Effector memory CD8-positive, alpha-beta T cell (primary cell): ENCODE measurements at places on chromosomes 13 and 19.

DNA sequence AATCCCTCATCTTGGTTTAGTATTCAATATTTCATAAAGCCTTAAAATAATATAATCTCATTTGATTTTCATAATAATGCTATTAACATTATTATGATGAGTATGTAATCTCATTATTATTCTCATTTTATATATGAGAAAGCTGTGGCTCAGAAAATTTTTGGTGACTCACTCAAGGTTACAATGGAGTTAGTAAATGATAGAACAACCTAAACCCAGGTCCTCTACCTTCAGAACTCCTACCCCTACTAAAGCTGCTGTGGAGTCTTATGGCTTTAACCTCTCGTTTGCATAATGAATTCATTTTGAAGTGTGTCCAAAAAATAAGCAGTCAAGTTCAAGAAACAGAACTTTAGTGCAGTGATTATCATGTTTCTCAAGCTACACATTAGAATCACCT lies 226.3 kb downstream of the TBC1D4 start:
- DNase-seq: no peak

GRCh38 chr13:100051070-100051469 lies 37.8 kb upstream of the PCCA start:
- DNase-seq: no peak

DNA sequence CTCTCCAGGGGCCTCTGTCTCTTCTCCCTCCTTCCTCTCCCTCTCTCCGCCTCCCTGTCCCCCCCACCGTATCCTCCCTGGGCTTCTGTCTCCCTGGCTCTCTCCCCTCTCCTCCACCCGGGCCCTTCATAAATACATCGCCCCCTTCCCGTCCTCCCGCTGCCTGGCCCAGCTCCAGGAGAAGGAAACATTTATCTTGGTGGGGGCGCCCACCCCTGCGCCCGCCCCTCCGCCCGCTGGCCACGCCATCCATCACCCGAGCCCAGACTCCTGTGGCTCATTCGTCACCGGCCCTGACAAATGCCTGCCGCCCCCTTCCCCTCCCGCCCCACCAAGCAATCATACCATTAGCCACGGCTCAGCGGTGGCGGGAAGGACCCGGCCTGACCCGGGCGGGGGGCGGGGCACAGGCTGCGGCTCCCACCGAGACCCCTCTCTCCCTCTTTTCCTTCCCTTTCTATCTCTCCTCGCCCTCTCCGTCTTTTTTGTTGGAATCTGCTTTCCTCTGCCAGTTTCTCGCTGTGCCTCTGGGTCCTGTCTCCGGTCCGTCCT lies 2.6 kb upstream of the MEIS3 start:
- no peak for DNase-seq

DNA sequence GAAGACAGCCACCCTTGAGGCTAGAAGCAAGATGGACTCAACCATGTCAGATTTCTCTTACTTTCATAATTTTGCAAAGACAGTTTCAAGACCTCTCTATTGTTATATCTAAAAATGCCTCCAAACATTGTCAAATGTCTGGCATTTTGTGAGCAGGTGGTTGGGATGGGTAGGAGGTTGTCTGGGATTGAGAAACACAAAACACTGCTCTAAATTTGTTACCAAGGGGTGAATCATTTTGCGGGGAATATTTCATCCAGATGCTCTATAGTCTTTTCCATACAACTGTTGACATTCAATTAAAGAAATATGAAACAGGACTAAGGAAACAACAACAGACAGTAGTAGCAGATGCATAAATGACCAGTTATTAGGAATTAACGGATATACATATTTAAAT lies 208.2 kb downstream of the ITGBL1 start:
- DNase-seq: no peak

DNA sequence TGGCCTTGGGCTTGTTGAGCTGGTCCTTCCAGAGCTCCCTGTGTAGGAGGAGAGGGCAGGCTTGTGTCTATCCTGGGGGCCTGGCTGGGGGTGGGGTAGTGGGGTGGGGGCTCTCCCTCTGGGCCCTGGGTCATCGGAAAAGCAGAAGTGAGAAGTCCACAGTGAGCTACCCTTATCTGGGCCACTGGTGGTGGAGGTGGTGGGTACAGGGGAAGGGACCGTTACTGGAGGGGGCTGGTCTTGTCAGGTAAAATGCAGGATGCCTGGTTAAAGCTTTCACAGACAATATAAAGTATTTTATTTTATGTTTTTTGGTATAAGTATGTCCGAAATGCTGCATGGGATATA lies 342 bp upstream of the SIGLEC10 start:
- no peak for DNase-seq

GRCh38 chr19:42124386-42124901 lies 7.8 kb downstream of the POU2F2 start:
- DNase-seq: no peak

DNA sequence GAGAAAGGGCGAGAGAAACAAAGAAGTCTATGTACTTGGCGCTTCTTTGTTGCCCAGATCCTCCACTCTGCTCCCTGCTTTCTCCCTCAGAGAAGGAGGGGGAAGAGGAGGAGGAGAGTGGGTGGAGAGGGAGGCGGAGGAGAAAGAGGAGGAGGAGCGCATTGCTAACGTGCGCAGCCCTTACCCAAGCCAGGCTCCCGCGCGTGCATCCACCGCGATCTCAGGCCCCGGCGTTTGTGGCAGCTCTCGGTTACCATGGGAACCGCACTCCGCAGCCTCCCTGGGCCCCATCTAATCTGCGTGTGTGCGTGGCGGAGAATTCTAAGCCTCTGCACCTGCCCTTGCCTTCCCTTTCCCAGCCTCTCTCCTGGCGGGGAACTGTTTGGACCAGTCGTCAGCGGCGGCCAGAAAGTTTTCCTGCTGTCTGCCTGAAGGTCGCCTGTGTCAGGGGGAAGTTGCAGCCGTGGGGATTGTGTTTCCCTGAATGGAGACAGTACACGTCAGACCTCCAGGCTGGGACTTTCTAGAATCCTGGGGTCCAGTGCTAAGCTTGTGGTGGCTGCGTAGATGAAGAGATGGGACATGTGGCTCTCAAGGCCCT lies at the start of gene ERICH6B:
Gene ERICH6B (minus strand): TSS at position 239 of the 601 bp plus-strand sequence. CDS start 18,734 bp downstream, outside the sequence.
- DNase-seq: no peak

GRCh38 chr13:79155883-79156282 lies 250.2 kb downstream of the RBM26 start:
- no peak for DNase-seq

DNA sequence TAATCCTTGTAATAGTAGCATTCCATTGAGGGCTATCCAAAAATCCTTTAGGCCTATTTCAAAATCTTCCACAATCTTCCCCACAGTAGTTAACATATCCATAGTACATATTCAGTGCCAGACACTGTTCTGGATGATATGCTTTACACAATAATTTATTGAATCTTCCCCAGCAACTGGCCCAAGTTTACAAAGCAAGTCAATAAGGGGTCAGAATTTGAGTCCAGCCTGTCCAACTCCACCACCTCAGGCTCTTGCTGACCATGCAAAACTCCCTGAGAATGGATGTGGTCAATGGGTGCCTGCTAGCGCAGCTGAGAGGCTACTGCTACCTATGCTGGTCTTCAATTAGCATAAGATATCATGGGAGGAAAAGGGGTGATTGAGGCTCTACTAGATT lies 529.6 kb downstream of the FGF9 start:
- no peak for DNase-seq

DNA sequence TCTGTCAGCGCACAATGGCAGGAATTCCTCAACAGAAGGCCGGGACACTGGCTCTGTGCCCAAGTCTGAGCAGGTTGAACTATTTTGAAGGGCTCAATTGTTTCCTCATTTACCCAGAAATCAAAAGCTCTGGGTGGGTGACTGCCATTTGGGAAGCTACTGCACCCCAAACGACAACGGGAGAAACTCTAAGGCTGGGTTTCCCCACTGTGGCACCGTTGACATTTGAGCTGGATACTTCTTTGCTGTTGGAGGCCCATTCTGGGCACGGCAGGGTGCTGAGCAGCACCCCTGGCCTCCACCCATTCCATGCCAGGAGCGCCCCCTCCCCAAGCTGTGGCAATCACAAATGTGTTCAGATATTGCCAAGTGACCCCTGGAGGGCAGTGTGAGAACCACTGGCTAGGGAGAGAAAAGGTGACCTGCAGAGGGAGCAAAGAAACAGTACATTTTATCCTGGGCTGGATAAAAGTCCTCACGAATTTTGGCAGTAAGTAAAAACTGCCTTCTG lies 62.5 kb downstream of the RFX2 start:
- no peak for DNase-seq

- DNase-seq: no peak
Measured at GRCh38 chr13:102317593-102317992, 84.3 kb downstream of the FGF14 start.

GRCh38 chr19:18009412-18010066 lies 1.6 kb downstream of the ARRDC2 start:
- no peak for DNase-seq

- no peak for DNase-seq
Measured at GRCh38 chr13:109440320-109440719, 346.1 kb downstream of the IRS2 start.

GRCh38 chr19:6853868-6854267 lies 33.5 kb upstream of the ADGRE1 start:
- no peak for DNase-seq

DNA sequence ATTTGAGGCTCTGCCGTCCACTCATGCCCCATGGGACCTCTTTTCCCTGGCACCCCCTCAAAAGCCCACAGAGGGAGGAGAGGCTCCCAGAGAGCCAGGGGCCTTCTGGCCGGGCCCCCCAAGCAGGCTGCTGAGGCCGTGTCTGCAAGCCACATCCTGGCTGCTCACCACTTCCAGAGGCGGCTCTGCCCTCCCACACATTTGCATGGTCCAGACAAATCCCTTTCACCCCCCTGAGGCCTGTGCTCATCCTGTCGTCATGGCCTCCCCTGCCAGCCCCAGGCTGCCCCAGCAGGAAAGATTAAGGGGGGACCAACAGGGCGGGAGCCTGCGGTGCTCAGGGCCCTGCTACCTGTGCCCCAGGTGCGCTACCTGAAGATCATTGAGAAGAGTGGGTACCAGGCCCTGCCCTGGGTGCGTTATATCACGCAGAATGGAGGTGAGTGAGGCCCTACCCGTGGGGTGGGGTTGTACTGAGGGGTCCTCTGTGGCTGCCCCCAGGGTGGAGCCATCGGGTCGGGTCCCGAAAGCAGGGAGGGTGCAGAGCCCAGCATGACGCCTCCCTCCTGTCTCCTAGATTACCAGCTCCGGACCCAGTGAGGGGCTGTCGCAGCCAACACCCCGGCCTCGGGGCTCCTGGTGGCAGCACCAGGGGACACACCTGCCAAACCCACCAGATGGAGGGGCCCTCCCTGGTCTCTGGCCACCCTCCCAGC lies 36.3 kb downstream of the AP1M1 start:
- no peak for DNase-seq
